Suppressor macrophage treated with lipopolysaccharide for 1 hour (primary cell): ENCODE measurements at places on chromosomes 3 and 15.

DNA sequence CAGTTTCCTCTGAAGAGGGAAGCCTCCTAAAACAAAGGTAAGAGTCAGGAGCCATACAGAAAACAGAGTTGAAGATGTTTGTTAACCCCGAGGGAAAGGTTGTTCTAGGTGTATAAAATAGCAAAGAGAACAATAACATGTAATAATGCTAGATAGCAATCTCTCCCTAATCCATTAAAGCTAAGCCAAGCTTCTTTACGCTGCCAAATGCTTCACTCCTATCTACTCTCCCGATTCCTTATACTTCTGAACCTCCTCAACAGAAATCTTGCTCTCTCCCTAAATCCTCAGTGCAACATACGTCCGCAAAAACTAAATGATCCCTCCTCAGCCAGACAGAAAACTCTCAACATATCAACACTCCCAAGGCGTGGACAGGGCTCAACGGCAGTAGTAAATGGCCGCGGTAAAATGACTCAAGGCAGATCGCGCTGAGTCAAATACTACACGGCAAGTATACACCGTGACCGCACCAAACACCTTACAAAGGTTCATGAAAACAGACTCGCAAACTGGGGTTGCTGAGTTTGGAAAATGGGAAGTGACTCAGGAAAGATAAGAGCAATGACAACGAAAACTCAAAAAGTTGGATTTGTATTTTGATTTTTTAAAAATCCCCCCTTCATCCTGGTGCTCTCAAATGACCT is 682 bp downstream of the CLDND1 start:
- peak; percentile 48 for DNase-seq

GRCh38 chr15:74725845-74726773 is 781 bp upstream of the CYP1A1 start:
- peak; percentile 51 for DNase-seq

DNA sequence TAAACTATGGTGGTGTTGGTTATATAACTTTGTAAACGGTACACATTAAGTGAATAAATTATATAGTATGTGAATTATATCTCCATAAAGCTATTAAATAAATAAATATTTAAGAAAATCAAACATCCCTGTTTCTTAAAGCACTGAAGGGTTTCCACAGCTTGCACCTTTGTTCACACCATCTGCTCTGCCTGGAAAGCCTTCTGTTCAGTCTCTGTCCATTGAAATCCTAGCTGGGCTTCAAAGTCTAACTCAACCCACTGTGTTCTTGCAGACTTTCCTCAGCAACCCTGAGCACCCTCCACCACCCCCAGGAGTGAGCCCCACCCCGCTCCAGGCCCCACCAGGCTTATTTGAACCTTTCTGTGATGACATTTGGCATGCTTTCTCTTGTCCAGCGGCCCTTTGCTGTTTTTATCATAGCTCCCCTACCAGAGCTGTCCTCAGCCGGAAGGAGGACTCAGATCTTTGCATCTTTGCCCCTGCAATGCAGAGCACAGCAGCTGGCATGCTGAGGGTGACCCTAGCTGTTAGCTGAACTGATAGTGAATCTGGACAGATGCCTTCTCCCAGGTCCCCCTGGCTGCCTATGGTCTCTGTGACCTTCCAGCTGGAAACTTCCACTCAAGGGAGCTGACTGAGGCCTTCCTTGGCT is 105.2 kb downstream of the DAPK2 start:
- no peak for DNase-seq

DNA sequence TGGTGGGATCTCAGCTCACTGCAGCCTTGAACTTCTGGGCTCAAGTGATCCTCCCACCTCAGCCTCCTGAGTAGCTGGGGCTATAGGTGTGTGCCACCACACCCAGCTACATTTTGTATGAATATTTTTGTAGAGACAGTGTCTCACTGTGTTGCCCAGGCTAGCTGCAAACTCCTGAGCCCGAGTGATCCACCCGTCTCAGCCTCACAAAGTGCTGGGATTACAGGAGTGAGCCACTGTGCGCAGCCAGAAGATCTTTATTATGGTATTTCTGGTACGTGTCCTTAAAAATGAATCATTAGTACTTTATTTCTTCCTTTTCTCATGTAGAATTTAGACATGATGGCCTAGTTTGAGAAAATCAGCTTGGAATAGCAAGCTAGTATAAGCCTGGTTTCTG is 153.3 kb downstream of the BCHE start:
- no peak for DNase-seq

DNA sequence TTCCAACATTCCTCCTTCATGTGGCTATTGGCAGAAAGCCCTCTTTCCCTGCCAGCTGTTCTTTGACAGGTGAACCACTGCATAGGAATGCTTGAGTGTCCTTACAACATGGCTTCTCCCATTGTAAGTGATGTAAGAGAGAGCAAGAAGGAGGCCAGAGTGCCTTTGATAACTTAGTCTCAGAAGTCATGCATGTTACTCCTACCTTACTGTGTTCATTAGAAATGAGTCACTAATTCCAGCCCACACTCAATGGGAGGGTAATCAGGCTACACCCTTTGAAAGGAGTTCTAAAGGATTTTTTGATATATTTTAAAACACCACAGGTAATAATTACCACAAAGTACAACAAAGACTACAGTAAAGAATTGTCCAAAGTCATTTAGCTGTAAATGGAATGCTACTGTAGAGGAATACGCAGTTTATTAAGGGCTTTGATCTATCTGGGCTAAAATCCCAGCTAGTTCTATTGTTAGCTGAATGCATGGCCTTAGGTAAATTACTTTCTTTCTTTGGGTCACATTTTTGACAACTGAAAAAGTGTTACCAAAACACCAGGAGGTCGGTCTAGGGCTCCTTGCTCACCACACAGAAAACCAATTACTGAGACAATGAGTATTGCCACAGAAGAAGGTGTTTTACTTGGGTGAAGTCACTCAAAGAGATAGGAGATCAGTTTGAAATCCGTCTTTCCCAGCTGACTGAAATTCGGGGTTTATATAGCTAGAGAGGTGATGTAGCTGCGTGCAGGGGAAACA is 154.9 kb downstream of the GRM7 start:
- no peak for DNase-seq
